ENCODE measurements at places on chromosomes 2 and 18. TPM values are rescaled to one million over a fixed set of nuclear protein-coding genes. Genes with fewer than 3 reads are reported as not detected.

Gene PAIP2B
- total RNA-seq = 2.9 TPM

Gene LMAN2L
- 19.4 TPM for total RNA-seq

DNA sequence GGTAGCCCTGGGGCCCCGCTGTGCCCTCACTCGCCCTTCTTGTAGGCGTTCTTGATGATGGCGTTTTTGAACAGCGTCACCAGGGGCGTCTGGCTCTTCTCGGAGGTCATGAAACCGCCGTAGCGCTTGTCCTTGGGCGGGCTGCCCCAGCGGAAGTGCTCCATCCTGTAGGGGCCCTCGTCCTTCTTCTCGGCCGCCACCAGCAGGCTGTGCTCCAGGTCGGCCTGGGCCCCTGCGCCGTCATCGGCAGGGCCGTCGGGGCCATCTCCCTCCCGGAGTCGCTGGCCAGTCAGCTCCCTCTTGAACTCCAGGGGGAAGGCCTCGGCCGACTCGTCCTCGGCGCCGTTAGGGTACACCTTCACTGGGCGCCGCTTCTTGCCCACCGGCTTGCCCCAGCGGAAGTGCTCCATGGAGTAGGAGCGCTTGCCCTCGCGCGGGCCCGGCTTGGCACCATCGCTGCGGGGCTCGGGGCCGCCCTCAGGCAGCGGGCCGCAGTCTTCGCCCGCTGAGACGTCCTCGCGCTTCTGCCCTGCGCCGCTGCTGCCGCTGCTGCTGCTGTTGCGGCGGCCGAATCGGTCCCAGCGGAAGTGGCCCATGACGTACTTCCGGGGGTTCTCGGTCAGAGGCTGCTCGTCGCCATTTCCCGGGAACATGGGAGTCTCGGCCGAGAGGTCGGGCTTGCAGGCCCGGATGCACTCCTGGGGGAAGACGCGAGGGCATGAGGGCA, 7.2 kb downstream of the POMC start:
- H3K4me3 ChIP-seq = no peak overlapping the region
- peaks cover 4% of the 10 kb centered on the region for H3K27me3 ChIP-seq
- no peaks in the 10 kb centered on the region for H3K36me3 ChIP-seq
- H3K4me1 ChIP-seq = peaks cover 4% of the 10 kb centered on the region

DNA sequence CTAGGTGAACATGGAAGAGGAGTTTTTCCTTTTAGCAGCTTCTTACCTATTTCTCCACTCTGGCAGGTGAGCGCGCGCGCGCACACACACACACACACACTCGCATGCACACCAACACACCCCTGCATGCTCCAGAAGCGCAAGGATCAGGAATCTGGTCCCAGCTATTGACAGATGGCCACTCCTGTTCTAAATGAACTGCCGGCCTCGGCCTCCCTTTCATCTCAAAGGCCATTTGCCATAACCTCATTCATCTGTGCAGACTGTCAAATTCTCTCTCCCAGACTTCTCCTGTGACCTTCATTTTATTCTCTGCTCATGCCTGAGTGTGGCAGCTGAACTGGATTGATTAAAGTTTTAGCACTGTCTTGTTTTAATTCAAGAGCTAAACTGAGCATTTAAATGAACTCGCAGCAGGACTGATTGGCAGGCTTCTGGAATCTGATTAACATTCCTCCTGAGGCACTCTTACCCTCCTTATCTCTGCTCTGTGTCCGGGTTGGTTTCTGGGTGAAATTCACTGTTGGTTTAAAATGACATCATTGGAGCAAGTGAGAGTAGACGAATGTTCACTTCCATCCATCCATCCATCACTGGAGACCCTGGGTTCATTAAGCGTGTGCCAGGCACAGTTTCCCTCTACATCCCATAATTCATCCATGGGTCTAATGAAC, 58.8 kb downstream of the FECH start:
- H3K27ac ChIP-seq = no peak overlapping the region
- H3K27me3 ChIP-seq = peaks cover 2% of the 10 kb centered on the region
- no peak overlapping the region for H3K4me3 ChIP-seq
- H3K4me1 ChIP-seq = peaks cover 2% of the 10 kb centered on the region

DNA sequence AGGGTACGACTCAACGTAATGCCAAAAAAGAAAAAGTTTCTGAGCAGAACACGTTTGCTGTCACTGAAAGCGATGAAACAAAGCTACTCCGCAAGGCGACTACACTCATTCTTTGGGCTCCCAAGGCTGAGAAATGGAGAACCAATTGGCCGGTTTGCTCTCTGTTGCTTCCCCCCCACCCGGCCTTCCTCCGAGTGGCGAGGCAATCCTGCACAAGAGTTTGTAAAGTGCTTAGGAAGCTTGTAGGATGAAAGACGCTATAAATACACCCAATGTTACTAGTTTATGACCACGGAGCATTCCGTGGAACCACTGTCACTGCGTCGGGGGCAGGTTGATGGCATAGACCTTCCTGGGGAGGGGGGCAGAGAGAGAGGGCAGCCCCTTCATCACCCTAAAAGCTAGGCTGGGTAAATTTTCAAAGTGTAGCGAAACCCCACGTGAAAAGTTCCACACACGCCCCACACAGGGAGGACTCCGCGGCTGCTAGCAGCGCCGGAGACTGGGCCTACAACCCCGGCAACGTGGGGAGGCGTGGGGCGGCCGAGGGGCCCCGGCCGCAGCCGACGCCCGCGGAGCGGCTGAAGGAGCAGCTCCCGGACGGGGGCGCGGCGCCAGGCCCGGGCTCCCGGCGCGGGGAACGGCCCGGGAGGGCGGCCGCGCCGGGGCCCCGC, 915 bp downstream of the CUL3 start:
- DNase-seq = peak; percentile 27
- peak overlapping the region; percentile 98 for H3K27ac ChIP-seq
- peaks cover 18% of the 10 kb centered on the region for H3K36me3 ChIP-seq
- peak overlapping the region; percentile 100 for H3K4me3 ChIP-seq
- H3K27me3 ChIP-seq = peaks cover 15% of the 10 kb centered on the region

- no peak overlapping the region for H3K27ac ChIP-seq
- no peak for DNase-seq
- H3K36me3 ChIP-seq = no peaks in the 10 kb centered on the region
- no peaks in the 10 kb centered on the region for H3K4me1 ChIP-seq
Measured at GRCh38 chr2:169302364-169302763, 60.0 kb downstream of the LRP2 start.

GRCh38 chr2:226984750-226985582, 149.1 kb downstream of the RHBDD1 start:
- H3K4me3 ChIP-seq = no peak overlapping the region
- H3K27me3 ChIP-seq = peaks cover 6% of the 10 kb centered on the region
- no peaks in the 10 kb centered on the region for H3K36me3 ChIP-seq
- no peak overlapping the region for H3K27ac ChIP-seq
- DNase-seq = peak; percentile 39

GRCh38 chr2:18398833-18399232, 161.6 kb downstream of the RDH14 start:
- no peak for DNase-seq
- H3K27me3 ChIP-seq = no peaks in the 10 kb centered on the region
- H3K4me1 ChIP-seq = peaks cover 7% of the 10 kb centered on the region
- no peak overlapping the region for H3K27ac ChIP-seq
- no peak overlapping the region for H3K4me3 ChIP-seq
- H3K36me3 ChIP-seq = no peaks in the 10 kb centered on the region

DNA sequence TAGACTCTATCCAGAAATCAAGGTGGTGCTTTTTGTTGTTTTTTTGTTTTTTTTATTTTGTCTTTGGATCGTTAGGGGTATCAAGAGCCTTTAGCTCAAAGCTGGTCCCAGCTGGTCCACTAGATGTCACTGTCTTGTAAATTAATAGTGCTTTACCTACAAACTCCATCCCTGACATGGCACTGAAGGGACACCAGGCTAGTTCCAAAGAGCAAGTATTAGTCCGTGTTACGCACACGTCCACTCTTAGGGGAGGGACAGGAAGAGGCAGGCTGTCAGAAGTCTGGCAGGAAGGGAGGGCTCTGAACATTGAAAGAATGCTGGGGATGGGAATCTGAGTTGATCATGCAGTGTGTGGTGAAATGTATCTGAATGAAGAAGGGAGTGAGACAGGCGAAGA, 85.9 kb upstream of the CCBE1 start:
- no peaks in the 10 kb centered on the region for H3K4me1 ChIP-seq
- no peak overlapping the region for H3K4me3 ChIP-seq
- DNase-seq = peak; percentile 23
- H3K27ac ChIP-seq = no peak overlapping the region

DNA sequence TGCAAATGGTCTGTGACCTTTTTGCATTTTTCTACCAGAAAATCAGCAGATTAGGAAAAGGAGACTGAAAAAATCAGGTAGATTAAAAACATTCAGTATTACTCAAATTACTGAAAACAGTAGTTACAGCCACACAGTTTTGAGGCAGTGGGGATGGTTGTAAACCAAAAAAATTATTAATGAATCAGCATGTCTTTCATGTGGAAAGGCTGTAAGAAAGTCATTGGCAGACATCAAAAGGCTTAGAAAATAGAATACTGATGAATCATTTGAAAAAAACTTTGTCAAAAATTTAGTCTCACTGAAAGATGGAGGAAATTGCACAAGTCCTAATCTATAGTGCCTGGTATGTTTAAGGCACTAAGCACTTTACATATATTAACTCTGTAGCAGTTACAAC, 133.9 kb upstream of the GCFC2 start:
- no peak overlapping the region for H3K27ac ChIP-seq
- no peaks in the 10 kb centered on the region for H3K4me1 ChIP-seq
- H3K4me3 ChIP-seq = no peak overlapping the region
- no peak for DNase-seq
- H3K27me3 ChIP-seq = no peaks in the 10 kb centered on the region

Gene LOXL3
- total RNA-seq = 10.0 TPM

Gene DSG1
- total RNA-seq = not detected

- peaks cover 12% of the 10 kb centered on the region for H3K36me3 ChIP-seq
- no peak overlapping the region for H3K27ac ChIP-seq
- no peaks in the 10 kb centered on the region for H3K27me3 ChIP-seq
- DNase-seq = no peak
- H3K4me3 ChIP-seq = no peak overlapping the region
- no peaks in the 10 kb centered on the region for H3K4me1 ChIP-seq
Measured at GRCh38 chr2:36885605-36886004, 80.7 kb downstream of the STRN start.

Gene SIX2
- total RNA-seq = 2.0 TPM

GRCh38 chr2:102184568-102184967, 2.3 kb upstream of the IL1RL2 start:
- H3K36me3 ChIP-seq = no peaks in the 10 kb centered on the region
- H3K27me3 ChIP-seq = peaks cover 10% of the 10 kb centered on the region
- no peak overlapping the region for H3K27ac ChIP-seq
- no peak for DNase-seq
- no peak overlapping the region for H3K4me3 ChIP-seq

DNA sequence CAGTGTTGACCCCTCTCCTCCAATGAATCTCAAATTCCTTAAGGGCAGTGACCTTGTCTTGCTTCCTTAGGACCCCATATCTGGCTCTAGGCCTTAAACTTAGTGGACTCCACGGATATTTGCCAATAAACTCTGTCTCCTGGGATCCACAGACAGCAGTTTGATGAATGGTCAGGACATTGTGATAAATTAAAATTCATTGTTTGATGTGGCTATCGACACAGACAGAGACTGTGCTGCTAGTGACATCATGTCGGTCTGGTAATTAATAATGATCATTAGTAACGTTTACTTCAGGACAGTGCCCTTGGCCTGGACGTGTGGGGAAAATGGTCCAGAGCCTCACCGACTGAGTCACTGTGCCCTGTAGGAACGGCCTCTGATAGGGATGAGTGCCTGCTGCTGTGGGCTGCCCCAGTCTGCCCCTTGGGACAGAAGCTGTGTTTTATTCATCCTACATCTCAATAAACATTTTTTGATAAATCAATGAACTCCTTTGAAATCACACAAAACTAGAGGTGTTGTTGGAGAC, 5.2 kb upstream of the SLC35F6 start:
- H3K27me3 ChIP-seq = no peaks in the 10 kb centered on the region
- DNase-seq = no peak
- H3K36me3 ChIP-seq = no peaks in the 10 kb centered on the region
- peak overlapping the region; percentile 72 for H3K27ac ChIP-seq

GRCh38 chr2:36582538-36582937, 15.4 kb downstream of the FEZ2 start:
- no peaks in the 10 kb centered on the region for H3K4me1 ChIP-seq
- H3K36me3 ChIP-seq = peaks cover 41% of the 10 kb centered on the region
- H3K27ac ChIP-seq = no peak overlapping the region
- DNase-seq = no peak
- peaks cover 2% of the 10 kb centered on the region for H3K27me3 ChIP-seq

Gene MPP4
- total RNA-seq = 0.13 TPM

- no peaks in the 10 kb centered on the region for H3K4me1 ChIP-seq
- no peak overlapping the region for H3K4me3 ChIP-seq
- H3K36me3 ChIP-seq = no peaks in the 10 kb centered on the region
- H3K27ac ChIP-seq = no peak overlapping the region
- peaks cover 4% of the 10 kb centered on the region for H3K27me3 ChIP-seq
Measured at GRCh38 chr2:19124135-19124534, 234.3 kb downstream of the OSR1 start.

- no peak overlapping the region for H3K27ac ChIP-seq
- no peaks in the 10 kb centered on the region for H3K4me1 ChIP-seq
- no peak overlapping the region for H3K4me3 ChIP-seq
- no peak for DNase-seq
Measured at GRCh38 chr2:221972813-221973478, 325.9 kb downstream of the PAX3 start.

Gene LIMS1
- total RNA-seq = 144 TPM

- H3K4me3 ChIP-seq = no peak overlapping the region
- H3K27me3 ChIP-seq = no peaks in the 10 kb centered on the region
- no peaks in the 10 kb centered on the region for H3K36me3 ChIP-seq
Measured at GRCh38 chr2:223122781-223123180, 70.8 kb downstream of the KCNE4 start.

- H3K27ac ChIP-seq = no peak overlapping the region
- H3K27me3 ChIP-seq = no peaks in the 10 kb centered on the region
- no peaks in the 10 kb centered on the region for H3K36me3 ChIP-seq
Measured at GRCh38 chr2:205957452-205958154, 128.4 kb downstream of the INO80D start.

Gene LYPD6B
- 4.8 TPM for total RNA-seq

DNA sequence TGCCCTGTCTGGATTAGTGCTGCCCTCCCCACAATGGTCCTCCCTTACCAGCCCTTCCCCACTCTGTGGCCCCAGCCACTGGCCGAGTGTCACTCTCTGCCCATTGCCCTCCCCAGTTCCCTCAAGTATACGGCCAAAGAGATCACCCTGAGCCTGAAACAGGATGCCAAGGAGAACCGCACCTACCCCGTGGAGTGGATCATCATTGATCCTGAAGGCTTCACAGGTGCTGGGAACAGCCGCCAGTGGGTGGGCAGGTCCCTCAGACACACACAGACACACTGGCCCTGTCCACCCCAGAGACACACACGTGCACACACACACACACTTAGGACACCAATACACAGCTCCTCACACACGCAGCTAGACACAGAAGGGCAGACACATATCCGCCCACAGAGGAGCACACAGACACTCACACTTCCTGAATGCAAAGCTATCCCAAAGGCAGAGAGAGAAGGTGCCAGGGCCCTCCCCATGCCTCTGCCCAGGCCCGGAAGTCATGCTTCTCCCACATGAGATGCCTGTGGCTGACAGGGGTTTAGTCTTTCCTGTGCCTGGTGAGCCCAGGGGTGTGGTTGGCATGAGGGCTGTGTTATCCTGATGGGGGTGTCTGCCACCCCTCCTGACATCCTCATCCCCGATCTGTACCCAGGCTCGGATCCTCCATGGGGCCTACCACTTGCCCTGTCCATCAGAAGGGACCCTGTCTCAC, 2.9 kb downstream of the CHRND start:
- H3K4me1 ChIP-seq = peaks cover 2% of the 10 kb centered on the region
- no peak overlapping the region for H3K4me3 ChIP-seq
- no peak for DNase-seq
- no peaks in the 10 kb centered on the region for H3K36me3 ChIP-seq
- peaks cover 8% of the 10 kb centered on the region for H3K27me3 ChIP-seq
- no peak overlapping the region for H3K27ac ChIP-seq

Gene ZBTB14
- 23.2 TPM for total RNA-seq
